ENCODE measurements at places on chromosomes 3 and 15.

DNA sequence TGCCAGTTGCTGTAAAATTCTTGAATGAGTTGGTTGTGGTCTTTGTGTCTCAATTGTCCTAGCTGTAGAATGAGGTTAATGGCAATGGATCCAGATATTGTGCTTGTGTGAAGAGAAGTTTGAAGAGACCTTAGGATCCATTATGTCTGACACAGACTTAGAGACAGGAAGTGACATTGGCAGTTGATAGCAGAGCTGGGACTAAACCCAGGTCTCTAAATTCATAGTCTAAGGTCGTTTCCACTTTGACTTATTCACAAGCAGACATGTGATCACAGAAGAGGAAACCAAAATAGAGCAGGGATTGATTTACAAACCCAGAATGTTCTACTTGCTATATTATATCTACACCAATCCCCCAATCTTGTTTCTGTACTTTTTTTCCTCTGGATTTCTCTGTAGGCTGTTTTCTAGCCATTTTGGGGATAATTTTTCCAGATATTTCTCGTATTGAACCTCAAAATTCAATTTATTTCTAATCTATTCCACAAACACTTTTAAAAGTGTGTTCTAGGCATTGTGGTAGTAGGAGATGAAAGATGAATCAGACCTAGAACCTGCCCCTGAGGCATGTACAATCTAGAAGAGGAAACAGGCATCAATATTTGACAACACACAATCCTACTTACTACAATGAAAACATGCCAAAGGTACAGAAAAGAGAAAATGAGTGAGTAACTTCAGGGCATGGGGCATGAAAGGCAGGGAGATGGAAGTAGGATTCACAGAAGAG lies 123.3 kb downstream of the NFKBIZ start:
- no peak for DNase-seq

DNA sequence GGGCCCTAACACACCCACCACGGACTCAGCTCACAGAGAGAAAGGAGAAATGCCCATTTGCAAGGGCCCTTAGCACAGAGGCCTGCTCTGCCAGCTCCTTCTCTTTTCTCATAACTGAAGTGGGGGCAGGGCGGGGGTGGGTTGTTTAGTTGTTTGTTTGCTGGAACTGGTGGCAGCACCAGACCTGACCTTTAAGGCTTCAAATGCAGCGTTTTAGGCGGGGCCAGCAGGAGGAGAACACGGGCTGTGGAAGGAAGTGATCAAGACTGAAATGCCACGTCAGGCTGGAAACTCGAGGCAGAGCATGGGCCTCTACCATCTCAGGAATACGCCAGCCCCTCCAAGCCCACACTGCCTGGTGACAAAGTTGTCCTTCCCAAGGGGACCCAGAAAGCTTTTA lies 9.3 kb downstream of the CACNA2D2 start:
- no peak for DNase-seq

- no peak for DNase-seq
Observed at GRCh38 chr15:32919749-32920414, 202.1 kb downstream of the GREM1 start.

GRCh38 chr3:3836845-3837244 lies 37.6 kb downstream of the LRRN1 start:
- DNase-seq: no peak

- DNase-seq: no peak
Observed at GRCh38 chr3:40663280-40663679, 138.5 kb downstream of the ZNF621 start.

DNA sequence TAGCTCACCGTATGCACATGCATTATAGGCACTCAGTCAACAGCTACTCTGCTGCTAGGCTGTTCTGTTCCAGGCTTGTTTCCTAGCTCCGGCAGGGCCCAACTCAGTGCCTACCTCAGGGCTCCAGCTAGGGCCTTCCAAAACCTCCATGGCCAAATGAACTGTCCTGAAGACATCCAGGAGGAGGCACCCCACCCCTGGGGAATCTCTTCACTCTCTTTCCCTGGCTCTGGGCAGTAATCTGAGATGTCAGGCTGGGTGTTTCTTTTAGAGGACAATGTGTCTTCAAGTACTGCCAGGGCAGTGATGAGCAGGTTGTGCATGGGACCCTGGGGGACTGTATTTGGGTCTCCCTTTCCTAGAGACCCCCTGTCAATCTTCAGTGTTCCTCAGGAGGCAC lies 38.3 kb upstream of the TPM1 start:
- no peak for DNase-seq

DNA sequence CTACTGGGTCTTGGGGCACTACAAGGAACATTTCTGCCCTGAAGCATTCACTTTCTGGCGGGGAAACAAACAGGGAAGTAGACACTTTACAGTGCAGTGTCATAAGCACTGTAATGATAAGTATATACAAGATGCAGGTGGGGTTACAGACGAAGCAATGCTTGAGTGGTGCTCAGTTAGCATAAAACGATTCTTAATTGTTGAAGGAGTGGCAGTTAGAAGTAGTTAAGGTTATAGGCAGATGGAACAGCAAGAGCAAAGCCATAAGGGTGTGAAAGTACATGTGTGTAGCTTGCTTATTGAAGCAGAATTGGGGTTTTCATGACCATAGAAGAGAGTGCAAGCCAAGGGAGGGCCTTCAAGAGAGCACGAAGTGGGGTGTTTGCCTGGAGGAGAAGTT lies 46.2 kb downstream of the SLC25A26 start:
- DNase-seq: no peak

All from HEK293T (cell line).